Left lung (tissue), 14 donors: ENCODE measurements at places on chromosomes 7 and 10. TPM values are rescaled to one million over a fixed set of nuclear protein-coding genes. Genes with fewer than 3 reads are reported as not detected.
A peak's percentile ranks its signal among the peaks of the same experiment; 100 is the strongest.

The GRB10 gene
- 38.8 TPM for polyA plus RNA-seq

- no peak for DNase-seq
- no peak overlapping the region for H3K27ac ChIP-seq
- no peak overlapping the region for H3K4me3 ChIP-seq
- H3K4me1 ChIP-seq = peaks cover 14% of the 10 kb centered on the region
- peaks cover 7% of the 10 kb centered on the region for H3K36me3 ChIP-seq
Observed at GRCh38 chr7:96300502-96300901, 21.4 kb downstream of the SLC25A13 start.

GRCh38 chr10:3126741-3127346 is 45.7 kb downstream of the PITRM1 start:
- no peaks in the 10 kb centered on the region for H3K27me3 ChIP-seq
- peak; percentile 68 for DNase-seq
- no peak overlapping the region for H3K27ac ChIP-seq
- H3K4me3 ChIP-seq = no peak overlapping the region

The DNA2 gene
- 14.6 TPM for polyA plus RNA-seq

The ITIH2 gene
- 1.1 TPM for polyA plus RNA-seq

The COL28A1 gene
- 2.8 TPM for polyA plus RNA-seq

DNA sequence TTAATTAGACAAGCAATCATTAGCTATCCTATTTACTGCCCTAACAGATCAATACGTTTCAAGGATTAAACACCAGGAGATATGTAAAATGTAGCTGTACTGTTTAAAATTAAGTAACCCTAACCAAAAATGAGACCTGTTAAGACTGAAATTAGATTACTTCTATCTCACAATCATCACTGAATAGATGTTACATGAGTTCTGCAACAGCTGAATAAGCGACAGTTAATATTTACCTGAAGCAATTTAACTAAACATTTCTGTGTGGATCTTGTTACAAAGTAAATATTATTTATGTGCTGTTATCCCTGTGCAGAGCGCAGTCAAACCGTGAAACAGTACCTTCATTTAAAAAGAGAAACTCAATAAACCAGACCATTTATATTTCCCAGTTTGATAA is 122.5 kb downstream of the RELN start:
- H3K27ac ChIP-seq = no peak overlapping the region
- H3K36me3 ChIP-seq = no peaks in the 10 kb centered on the region
- no peaks in the 10 kb centered on the region for H3K4me1 ChIP-seq
- no peak for DNase-seq
- no peak overlapping the region for H3K4me3 ChIP-seq
- no peaks in the 10 kb centered on the region for H3K27me3 ChIP-seq

The ZNF365 gene
- polyA plus RNA-seq = 0.40 TPM

The SP8 gene
- polyA plus RNA-seq = not detected

- H3K36me3 ChIP-seq = no peaks in the 10 kb centered on the region
- no peak overlapping the region for H3K27ac ChIP-seq
- H3K4me3 ChIP-seq = no peak overlapping the region
- H3K27me3 ChIP-seq = peaks cover 8% of the 10 kb centered on the region
Observed at GRCh38 chr7:1590887-1591286, 21.1 kb upstream of the PSMG3 start.

DNA sequence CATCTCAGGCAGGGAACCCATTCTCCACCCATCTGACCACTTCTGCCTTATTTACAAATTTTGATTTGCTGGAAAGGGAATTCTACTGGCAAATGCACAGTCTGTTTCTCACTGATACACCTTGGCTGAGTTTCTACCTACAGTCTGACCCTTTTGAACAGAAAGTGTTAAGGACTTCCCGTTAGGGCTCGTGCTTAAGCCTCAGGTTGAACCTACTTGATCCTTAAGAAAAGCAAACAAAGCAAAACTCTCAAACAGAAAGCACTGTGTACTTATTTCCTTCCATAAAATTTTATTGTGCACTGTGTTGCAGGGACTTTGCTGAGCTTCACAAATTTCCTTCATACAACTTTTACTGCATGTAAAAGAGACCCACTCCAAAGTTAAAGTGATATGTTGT is 367.8 kb downstream of the NRG3 start:
- no peak overlapping the region for H3K4me3 ChIP-seq
- H3K27me3 ChIP-seq = no peaks in the 10 kb centered on the region
- H3K4me1 ChIP-seq = no peaks in the 10 kb centered on the region
- DNase-seq = no peak
- no peaks in the 10 kb centered on the region for H3K36me3 ChIP-seq

DNA sequence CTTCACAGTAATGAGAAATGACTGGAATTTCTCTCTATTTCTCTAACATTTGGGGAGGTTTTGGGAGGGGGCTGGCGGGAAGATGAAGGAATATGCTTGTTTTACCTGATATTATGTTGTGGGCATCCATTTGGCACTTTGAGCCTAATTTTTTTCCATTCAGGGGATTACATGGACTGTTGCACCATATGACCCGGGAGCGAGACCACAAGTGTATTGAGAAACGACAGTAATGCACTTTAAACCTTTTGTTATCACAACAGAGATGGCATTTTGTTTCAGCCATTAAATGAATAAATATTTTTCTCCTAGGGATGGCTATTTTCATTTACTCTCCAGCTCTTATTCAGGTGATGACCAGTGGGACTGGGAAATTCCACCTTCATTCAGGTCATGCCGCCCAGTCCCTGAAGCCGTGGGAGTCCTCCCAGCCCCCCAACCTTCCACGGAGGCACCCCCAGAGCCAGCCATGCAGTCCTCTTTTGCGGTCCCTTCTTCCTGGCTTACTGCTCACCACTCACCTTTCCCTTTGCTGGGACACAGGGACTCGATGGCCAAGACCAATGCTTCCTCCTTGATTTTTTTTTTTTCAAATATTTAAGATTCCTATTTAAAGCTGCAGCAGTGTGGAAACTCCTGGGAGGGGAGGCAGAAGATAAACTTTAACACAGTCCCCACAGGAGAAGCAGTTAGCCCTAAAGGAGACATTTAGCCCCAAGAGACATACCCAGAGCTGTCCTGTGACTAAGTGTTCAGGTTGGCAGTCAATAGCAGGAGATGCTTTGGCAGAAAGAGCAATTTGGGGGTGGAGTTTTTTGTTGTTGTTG is 190.9 kb upstream of the YAE1 start:
- H3K27ac ChIP-seq = no peak overlapping the region
- H3K4me3 ChIP-seq = no peak overlapping the region
- H3K36me3 ChIP-seq = no peaks in the 10 kb centered on the region
- DNase-seq = no peak
- H3K4me1 ChIP-seq = no peaks in the 10 kb centered on the region

- H3K27ac ChIP-seq = no peak overlapping the region
- no peak overlapping the region for H3K4me3 ChIP-seq
- H3K4me1 ChIP-seq = no peaks in the 10 kb centered on the region
- no peak for DNase-seq
Observed at GRCh38 chr7:125971656-125972055, 1042.0 kb upstream of the POT1 start.

The CALHM3 gene
- not detected for polyA plus RNA-seq

DNA sequence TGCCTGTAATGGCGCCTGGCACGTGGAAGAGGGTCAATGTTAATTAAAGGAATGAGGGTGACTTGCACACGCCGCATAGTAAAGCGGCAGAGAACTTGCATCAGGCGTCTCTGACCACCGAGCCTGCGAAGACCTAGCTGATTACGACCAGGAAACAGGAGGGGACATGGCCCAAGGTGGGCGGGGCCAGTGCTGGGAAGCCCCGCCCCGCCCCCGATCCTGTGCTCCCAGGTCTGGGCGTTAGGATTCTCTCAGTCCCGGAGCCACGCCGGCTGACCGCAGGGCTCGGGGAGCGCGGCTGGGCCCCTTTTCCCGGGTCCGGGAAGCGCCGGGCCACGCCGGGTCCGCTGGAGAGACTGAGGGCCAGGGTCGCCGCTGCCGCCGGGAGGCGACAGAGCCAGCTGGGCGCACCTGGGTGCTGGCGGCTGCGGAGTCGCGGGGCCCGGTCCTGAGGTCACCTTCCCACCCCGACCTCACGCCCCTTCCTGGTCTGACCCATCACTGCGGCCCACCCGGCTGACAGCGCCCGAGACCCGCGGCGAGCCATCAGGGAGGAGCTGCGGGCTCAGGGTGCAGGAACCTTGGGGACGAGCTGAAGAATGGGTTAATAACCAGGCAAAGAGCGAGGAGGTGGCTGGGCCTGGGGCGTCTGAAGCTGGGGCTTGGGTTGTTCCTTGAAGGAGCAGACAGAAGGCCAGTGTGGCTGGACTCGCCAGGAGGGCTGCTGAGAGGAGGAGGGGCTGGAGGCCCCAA is 23.0 kb upstream of the GRID1 start:
- peak overlapping the region; percentile 2 for H3K4me3 ChIP-seq
- peaks cover 8% of the 10 kb centered on the region for H3K4me1 ChIP-seq
- no peaks in the 10 kb centered on the region for H3K36me3 ChIP-seq
- H3K27ac ChIP-seq = no peak overlapping the region
- H3K27me3 ChIP-seq = peaks cover 23% of the 10 kb centered on the region
- DNase-seq = peak; percentile 84

DNA sequence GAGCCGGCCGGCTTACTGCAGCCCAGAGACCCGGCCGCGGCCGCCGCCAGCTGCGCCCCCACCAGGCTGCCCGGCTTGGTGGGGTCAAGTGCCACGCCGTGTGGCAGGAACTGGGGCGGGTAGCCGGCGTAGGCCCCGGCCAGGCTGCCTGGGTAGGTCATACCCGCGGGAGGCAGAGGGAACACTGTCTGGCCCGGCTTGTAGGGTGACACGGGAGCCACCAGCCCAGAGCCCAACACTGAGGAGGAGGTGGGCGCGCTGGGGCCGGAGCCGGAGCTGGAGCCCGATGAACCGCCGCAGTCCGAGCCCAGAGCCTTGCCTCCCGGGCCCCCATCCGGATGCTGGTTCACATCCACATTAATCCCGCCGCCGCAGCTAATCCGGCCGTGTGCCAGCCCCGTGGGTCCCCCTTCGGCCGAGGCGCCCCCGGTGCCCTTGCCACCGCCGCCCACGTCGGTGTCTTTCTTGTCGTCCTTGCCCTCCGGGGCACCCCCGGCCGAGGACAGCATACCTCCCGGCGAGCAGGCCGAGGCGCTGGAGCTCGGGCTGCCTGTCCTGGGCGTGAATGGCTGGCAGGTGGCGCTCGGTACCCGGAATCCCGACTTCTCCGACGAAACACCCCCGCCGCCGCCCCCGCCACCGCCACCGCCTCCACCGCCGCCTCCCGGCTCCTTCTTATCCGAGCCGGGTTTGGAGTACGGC is 2.0 kb downstream of the ZNF503 start:
- no peaks in the 10 kb centered on the region for H3K36me3 ChIP-seq
- peak; percentile 75 for DNase-seq
- H3K27me3 ChIP-seq = peaks cover 96% of the 10 kb centered on the region
- H3K4me1 ChIP-seq = peaks cover 46% of the 10 kb centered on the region

- no peaks in the 10 kb centered on the region for H3K4me1 ChIP-seq
- H3K36me3 ChIP-seq = no peaks in the 10 kb centered on the region
- DNase-seq = no peak
Observed at GRCh38 chr10:91299999-91300575, 79.6 kb downstream of the PCGF5 start.

The CPVL gene
- 13.2 TPM for polyA plus RNA-seq

DNA sequence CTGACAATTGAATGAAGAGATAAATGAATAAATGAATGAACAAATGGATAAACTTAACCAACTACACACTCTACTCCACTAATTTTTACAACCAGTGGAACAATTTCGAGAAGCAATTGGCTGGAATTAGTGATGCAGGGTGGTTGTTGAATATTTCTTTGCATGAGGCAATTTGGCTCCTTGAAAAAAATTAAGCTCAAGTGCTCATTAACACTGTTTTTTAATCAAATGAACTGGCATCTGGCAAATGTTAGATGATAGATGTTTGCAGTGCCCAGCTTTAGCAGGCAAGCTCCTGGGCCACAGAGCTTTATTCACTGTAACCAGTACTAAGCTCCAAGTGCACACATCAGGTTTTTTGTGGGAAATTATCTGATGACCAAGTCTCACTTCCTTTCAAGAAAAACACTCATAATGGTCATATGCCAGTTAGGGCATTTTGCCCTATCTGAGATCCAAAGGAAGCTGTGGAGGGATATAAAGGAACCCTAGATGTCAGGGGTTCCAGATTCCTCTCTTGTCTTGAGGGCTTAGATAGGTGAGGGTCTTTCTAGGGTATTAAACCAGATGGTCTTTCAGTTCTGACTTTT is 16.4 kb upstream of the ADD3 start:
- H3K4me3 ChIP-seq = no peak overlapping the region
- H3K36me3 ChIP-seq = no peaks in the 10 kb centered on the region

The OR6B1 gene
- polyA plus RNA-seq = not detected

- no peaks in the 10 kb centered on the region for H3K27me3 ChIP-seq
- H3K27ac ChIP-seq = no peak overlapping the region
- DNase-seq = no peak
- H3K36me3 ChIP-seq = no peaks in the 10 kb centered on the region
- H3K4me3 ChIP-seq = no peak overlapping the region
- H3K4me1 ChIP-seq = peaks cover 16% of the 10 kb centered on the region
Observed at GRCh38 chr10:70186571-70186970, 16.3 kb upstream of the SAR1A start.

DNA sequence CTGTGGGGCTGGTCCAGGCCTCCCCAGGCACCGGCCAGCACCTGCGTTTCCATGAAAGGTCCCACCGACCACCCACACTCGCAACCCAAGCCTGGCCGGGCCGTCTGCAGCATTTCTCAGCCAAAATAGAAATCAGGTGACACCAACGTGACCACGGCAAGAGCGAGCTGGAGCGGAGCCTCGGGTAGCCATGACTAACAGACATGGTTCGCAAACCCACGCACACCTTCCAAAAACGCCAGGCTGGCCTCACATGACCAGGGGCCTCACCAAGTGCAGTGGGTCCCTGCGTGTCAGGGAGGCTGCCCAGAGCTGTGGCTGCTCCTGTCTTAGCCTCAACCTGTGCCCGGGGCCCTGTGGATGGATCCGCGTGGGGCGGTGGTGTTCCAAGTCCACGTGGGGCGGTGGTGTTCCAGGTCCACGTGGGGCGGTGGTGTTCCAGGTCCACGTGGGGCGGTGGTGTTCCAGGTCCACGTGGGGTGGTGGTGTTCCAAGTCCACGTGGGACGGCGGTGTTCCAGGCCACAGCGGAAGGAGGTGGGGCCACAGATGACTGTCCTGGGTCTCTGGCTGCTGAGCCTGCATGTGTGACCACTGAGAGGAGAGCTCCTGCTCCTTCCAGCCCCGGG is 64.4 kb upstream of the ADGRA1 start:
- H3K4me1 ChIP-seq = no peaks in the 10 kb centered on the region
- no peak overlapping the region for H3K4me3 ChIP-seq
- DNase-seq = peak; percentile 76
- H3K27me3 ChIP-seq = no peaks in the 10 kb centered on the region
- no peaks in the 10 kb centered on the region for H3K36me3 ChIP-seq

The HILPDA gene
- 36.0 TPM for polyA plus RNA-seq

GRCh38 chr10:22317076-22317370 is 835 bp downstream of the COMMD3 start:
- H3K4me3 ChIP-seq = peak overlapping the region; percentile 79
- peak overlapping the region; percentile 96 for H3K27ac ChIP-seq
- peaks cover 1% of the 10 kb centered on the region for H3K27me3 ChIP-seq
- H3K4me1 ChIP-seq = peaks cover 12% of the 10 kb centered on the region

The PIK3AP1 gene
- 3.5 TPM for polyA plus RNA-seq
